ENCODE measurements at places on chromosomes 2 and 18.

DNA sequence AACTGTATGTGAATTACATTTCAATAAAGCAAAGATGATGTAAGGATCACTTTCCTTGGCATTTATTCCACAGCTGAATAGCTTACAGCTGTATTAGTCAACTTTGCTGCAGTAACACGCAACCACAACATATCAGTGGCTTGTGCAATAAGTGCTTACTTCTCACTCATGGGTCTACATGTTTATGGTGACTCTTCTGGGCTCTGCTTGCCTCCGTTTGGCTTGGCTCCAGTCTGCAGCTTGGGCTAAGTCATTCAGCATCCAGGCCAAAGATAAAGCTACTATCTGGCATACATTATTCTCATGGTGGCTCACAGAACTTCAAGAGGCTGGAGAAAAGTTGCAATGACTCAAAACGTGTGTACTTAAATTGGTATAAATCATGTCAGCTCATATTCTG lies 355.0 kb downstream of the RNF144A start:
- no peak for DNase-seq

- no peak for DNase-seq
Observed at GRCh38 chr2:106076941-106077340, 117.2 kb downstream of the UXS1 start.

- no peak for DNase-seq
Observed at GRCh38 chr18:62715436-62715758, at the start of gene PHLPP1. PHLPP1 (plus strand) TSS chr18:62715541; CDS start chr18:62715684, 143 bp downstream.

DNA sequence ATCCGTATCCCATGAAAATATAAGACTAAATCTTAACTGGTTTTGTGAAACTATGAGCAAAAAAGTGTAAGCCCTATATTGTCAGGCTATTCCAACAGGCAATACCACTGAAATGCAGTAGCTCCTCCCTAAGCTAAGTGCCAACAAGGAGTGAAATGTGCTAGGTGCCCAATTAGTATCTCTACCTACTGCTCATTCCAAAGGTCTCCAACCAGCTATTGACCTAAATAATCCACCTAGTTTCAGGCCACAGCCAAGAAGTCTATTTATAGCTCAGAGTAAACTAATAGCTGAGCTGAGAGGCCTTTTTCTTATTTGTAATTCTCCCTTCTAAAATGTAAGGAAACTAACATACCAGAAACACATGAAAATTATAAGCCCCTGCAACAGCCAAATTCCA lies 482.2 kb downstream of the DCC start:
- DNase-seq, result no peak

DNA sequence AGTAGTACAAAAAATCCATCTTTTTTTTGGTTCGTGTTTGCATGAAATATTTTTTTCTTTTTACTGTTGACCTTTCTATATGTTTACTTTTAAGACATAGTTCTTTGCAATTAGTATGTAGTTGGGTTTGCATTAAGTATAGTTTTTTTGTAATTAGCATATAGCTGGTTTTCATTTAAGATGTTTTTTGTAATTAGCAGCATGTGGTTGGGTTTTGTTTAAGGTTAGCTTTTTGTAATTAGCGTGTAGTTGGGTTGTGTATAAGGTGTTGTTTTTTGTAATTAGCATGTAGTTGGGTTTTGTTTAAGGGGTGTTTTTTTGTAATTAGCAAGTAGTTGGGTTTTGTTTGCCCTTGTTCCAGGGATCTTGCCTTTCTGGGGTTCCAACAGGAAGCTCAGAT lies 193.1 kb downstream of the LPIN1 start:
- no peak for DNase-seq

DNA sequence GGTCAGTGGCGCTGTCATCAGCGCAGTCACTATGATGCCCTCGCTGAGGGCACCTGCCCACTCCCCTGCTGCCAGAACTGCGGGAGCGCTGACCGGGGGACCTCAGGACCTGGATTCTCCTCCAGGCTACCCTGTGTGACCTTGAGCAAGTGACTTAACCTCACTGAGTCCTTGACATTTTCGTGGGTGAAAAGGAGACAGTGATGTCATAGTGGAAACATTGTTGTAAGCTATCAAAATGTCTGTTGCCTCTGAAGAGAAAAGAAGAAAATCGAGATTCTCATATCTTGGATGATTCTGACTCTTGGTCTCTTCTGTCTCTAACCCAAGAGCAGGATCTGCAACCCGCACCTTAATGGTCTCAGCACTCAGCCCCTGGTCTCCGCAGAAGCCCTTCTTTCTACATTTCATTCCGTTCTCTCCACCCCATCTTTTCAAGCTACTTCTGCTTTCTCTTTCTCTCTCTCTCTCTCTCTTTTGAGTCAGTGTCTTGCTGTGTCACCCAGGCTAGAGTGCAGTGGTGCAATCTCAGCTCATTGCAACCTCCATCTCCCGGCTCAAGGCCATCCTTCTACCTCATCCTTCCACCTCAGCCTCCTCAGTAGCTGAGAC lies 978 bp upstream of the TUBA4A start:
- DNase-seq, result no peak

DNA sequence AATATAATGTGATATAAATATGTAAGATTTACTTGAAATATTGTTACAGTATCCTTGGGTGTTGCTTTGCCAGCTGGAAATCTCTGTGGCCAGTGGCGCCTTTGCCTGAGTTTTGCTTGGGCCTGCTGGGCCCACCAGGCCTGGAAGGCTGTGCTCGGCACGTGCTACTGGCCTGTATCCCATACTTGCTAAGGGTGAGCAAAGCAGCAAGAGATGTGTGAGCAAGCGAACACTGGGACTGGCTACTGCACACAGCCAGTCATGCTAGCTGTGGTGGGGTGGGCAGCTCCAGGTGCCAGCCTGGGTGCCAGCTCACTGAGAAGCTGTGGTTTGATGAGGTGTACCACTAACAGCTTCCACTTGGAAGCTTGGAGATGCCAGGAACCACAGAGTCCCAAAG lies 299.1 kb upstream of the GALNT5 start:
- no peak for DNase-seq

DNA sequence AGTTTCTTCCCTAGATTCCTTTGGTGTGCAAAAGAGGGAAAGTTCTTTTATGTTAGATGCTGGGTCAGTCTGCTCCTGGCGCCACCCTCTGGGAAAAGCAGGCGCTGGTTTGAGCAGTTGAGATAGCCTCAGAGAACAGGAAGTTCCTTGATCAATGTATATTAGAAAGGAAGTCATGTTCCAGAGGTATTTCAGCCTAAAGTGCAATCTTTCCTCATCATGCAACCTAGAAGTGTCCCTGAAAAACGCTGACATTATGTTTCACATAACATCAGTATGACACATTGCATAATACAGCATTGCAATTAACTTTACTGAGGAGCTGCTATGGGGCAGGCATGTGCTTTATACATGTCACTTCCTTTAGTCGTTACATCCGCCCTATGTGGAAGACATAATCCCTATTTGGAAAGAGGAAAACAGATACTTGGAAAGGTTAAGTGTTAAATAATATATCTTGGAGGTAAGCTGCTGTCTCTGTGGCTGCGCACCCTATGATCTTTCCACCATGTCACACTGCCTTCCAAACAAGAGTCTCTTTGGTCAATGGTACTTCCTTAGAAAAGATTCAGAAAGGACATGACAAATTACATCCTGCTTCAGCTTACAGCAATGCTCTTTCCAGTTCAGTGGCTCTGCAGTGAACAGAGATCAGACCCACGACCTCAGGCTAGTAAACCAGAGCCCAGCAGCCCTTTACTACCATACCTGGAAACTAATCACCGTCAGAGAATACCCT lies 369.7 kb downstream of the RAD51AP2 start:
- DNase-seq, result no peak

DNA sequence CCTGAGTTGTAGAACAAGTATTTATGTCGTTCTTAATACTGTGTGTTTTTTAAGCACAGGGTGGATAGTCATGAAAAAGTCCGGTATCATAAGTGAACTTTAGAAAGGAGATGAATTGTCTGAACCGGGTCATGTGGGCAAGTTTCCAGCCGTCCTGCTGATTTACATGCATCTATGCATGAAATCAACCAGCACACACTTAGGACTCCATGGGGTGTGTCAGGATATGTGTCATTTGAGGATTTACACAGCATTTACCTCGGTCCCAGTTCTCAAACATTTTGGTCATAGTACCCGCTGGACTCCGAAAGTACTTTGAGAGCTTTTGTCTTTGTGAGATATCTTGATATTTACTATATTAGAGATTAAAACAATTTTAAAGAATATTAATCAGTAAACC lies 47.5 kb upstream of the TWSG1 start:
- no peak for DNase-seq

DNA sequence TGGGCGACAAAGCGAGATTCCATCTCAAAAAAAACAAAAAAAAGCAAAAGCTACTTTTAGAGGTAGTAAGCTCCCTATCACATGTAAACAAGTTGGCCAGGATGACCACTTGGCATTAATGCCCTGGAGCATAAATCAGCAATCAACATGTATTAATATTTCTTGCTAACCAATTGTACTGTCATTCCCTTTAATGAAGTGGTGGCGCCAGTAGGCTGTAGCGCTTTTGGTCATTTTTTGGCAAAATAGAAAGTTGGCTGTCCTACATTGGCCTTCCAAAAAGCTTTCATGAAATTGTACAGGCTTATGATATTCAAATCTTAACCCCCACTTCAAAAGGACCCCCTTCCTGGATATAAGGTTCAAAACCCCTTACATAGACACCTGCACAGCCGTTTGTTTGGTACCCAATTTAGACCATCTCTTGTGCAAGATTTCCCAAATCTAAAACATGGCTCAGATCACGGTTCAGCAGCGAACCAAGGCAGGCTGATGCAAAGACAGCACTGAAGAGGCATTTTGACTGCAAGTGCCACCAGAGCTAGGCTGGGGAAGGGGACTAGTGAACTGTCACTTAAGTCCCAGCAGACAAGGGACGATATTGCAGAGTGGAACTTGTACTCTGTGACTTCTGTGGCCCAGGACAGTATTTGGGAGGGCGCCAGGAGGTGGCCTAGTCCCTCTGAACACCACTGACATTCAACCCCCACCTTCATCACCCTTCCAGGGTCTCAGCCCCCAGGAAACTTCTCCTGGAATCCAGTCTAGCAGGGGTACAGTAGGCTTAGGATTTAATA lies 31.9 kb downstream of the SMAD7 start:
- no peak for DNase-seq

All from activated gamma-delta T cell (primary cell).